Glutamatergic neuron (in vitro differentiated cells): ENCODE measurements at places on chromosomes 11 and 22.

- DNase-seq, result no peak
Measured at GRCh38 chr11:65085446-65085845, 1.4 kb downstream of the ZFPL1 start.

DNA sequence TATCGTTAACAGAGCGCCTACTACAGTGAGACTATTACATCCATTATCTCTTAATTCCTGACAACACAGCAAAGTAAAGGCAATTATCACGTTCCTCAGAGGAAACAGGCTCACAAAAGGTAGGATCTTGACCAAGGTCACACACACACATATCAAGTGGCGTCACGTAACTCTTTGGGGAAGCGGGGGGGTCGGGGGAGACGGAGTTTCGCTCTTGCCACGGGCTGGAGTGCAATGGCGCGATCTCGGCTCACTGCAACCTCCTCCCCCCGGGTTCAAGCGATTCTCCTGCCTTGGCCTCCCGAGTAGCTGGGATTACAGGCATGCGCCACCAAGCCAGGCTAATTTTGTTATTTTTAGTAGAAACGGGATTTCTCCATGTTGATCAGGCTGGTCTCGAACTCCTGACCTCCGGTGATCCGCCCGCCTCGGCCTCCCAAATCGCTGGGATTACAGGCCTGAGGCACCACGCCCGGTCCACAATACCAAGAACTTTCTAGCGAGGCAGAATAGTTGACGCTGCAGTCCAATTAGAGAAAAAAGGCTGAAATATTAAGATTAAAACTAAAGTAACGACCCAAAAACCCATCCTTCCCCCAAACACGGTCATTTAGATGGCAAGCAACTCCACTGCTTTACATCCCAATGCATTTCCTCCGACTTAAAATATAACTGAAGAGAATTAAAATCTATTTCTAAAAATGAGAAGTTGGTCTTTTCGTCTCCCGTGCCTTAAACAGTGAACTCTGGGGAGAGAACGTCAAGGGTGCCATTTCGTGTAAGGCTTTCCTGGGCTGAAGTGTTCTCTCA, 1.2 kb downstream of the DDX17 start:
- peak; percentile 34 for DNase-seq

DNA sequence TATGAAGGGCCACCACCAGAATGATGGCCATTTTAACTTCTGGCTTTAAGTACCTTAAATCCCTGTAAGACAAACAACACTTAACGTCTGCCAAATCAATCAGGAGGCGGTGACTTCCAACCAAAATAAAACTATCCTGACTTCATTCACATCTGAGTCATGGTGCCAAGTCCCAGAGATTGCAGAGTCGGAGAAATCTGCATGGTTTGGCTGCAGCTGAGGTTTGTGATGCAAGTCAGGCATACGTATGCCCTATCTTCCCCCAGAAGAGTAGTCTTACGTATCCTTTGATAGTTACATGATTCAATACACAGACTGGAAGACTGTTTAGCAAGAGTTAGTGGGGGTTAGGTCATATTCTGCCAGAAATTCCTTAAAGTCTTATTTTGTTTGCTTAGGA, 1.7 kb upstream of the GAB2 start:
- DNase-seq, result no peak

- no peak for DNase-seq
Measured at GRCh38 chr11:112590764-112591163, 330.1 kb upstream of the PLET1 start.

GRCh38 chr11:22244986-22245592, 52.2 kb downstream of the ANO5 start:
- DNase-seq, result peak; percentile 47

- DNase-seq, result no peak
Measured at GRCh38 chr11:130774703-130775102, 141.6 kb downstream of the SNX19 start.

DNA sequence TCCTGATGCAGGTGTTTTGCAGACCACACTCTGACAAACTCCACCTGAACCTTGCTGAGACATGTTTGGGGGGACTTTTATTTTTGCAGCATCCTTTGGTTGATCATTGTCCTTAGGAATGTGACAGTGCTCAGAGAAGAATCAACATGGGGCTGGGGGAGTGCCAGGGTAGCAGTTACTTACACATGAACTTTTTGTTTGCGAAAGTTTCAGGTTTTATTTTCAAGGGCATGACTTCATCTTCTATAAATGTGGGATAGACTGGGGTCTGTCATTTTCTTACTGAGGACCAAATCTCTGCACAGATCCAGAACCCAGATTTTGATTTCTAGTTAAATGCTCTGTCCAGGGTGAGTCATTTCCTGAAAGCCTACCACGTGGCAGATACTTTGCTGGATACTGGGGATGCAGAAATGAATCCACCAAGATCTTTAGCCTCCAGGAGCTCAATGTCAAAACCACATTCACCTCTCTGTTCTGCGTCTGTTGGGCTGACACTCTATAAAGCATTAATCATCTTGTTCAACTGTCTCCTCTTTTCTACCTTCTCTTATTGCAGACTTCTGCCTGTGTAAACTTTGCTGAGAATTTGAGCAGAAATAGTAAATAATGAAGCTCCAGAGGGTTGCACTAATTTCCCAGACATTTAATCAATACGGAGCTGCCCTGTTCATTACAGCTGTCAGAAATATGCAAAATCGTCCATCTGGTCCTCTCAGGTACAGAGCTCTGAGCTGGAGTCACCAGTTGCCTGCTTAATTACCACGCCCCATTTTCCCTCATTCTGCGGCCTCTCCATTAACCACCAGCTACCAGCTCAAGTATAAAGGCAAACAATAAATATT, 387.9 kb downstream of the MIAT start:
- no peak for DNase-seq

GRCh38 chr11:130650456-130651030, 202.1 kb downstream of the ADAMTS15 start:
- no peak for DNase-seq

DNA sequence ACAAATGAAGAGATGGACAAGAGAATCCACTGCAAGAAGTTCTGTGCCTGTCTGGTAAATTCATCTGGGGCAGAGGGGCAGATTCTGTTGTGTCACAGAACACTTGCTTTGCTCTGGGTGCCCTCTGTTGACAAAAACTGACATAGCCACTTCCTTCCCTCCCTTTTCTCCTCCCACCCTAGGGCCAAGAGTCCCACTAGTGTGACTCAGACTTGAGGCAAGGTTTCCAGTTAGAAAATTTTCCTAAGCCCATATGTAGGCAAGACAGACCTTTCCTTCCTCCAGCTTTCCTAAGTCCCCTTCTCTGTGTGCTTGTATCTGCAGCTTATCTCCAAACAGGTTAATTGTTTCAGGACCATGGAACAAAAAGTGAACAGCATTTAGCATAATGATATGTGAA, 106.8 kb downstream of the RBFOX2 start:
- peak; percentile 33 for DNase-seq

DNA sequence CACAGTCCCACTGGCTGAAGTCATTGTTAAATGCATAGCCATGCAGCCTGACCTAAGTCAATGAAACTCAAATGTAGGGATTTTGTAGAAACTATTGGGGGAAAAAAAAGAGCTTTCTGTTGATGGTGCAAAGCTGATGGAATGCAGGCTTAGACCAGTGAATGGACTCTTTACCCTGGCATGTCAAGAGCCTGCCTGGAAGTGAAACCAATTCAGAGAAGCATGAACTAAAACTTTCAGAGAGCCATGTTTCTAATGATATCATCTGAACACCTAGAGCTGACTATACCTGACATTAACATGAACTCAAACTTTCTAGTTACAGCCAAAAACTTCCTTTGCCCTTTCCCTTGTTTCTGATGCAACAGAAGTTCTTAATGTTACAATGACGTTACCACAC, 89.0 kb downstream of the APIP start:
- no peak for DNase-seq

DNA sequence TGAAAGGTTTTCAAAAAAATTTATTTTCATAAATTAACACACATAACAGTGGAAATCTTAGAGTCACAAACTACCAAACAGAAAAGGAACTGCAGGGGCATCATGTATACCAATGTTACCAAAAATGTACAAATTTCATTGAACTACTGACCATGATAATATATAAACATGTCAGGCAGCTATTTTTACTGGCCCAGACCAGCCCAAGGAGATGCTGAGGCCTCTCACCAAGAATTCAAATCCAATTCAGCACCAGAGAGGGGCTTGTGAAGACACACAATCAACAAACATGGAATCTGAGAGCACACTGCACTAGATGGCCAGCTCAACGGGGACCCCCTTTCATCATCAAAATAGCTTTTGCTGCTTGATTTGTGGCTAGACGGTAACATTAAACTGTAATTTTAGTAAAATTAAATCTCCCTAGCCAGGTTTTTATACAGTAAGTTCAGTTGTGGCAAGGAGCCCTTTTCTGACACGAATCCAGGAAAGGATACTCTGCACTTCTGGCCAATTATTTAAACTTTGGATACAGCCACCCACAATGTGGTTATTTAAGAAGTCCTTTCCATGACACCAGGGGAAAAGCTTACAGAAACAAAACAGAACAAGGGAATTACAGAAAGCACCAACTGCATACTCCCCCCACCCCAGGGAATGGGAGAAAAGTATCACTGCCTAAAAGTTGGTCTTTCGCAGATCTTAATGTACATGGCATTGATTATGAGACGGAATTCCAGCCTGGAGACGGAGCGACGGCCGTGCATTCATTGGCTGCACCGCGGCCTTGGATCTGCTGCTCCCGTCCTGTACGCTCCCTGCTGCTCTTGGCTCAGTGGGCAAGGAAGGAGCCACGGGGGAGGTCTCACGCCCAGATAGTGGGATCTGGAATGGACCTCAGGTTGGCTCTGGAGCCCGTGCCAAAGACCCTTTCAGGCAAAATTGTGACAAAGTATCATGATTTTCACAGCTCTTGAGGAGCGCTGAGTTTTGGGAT, 19.6 kb upstream of the PISD start:
- DNase-seq, result no peak

DNA sequence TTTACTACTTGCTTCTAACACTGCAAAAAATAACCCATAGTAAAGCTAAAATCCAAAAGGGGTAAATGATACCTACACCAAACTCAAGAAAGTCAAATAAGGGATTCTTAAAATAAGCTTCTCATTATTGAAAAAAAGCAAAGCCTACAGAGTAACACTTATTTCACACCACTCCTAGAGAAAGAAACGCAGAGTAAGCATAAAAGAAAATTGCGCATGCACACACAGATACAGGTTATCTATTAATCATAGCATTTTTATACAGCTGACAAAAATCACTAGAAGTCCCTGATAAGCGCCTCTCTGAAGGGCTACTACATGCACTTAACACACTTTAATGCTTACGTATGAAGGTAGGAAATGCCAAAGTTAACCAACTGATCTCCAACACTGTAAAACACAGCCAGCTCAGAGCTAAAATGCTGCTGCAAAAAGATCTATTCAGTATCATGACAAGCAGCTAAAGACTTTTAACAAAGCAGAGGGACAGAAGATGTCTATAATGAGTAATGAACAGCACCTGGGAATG, 14.0 kb downstream of the RBFOX2 start:
- no peak for DNase-seq

- DNase-seq, result no peak
Measured at GRCh38 chr11:1889224-1889930, 2.3 kb downstream of the PRR33 start.

DNA sequence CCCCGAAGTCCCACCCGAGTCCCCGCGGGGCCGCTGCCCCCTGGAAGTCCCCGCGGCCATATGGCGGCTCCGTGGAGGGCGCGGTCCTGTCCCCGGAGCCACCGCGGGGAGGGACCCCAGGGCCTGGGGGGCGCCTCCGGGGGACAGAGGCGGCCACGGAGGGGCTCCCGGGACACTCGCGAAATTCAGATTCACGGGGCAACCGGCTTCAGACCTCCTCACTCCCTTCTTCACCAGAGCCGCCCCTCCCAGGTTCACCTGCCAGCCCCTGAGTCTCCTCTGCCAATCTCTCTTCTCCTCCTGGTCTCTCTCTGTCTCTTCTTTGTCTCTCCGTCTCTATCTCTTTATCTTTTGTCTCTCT, 28.2 kb upstream of the TOLLIP start:
- no peak for DNase-seq

DNA sequence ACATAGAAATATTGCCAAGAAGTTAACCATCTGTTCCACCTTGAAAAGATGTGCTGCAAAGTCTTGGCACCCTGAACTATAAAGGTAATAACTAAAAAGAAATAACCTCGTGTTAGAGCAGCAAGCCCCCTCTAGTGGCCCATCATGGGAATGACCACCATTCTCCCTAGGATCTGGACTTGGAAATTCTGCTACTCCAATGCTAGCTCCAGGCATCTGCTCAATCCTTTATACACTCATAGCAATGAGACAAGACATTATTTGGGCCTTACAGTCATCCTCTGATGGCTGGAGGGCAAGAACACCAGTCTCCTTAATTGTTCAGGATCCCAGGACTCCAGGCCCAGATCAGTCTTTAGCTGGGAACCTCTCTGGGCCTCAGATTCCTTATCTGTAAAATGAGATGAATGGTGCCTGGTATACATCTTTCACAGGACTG, 76.0 kb downstream of the CWC15 start:
- DNase-seq, result peak; percentile 48

GRCh38 chr22:31588970-31589675, 72.9 kb downstream of the PISD start:
- DNase-seq, result no peak
